Adipose tissue (tissue), 3 donors: ENCODE measurements at places on chromosomes 2 and 18. TPM values are rescaled to one million over a fixed set of nuclear protein-coding genes. Genes with fewer than 3 reads are reported as not detected.

Gene ACVR1C
- polyA plus RNA-seq, result 1.8 TPM

Gene ITPRIPL1
- 2.1 TPM for polyA plus RNA-seq

Gene SOCS6
- 4.0 TPM for polyA plus RNA-seq

Gene CLEC4F
- 0.27 TPM for polyA plus RNA-seq

Gene NFATC1
- polyA plus RNA-seq, result 8.8 TPM

Gene INPP5D
- 8.1 TPM for polyA plus RNA-seq

Gene CCDC85A
- polyA plus RNA-seq, result 6.2 TPM

Gene CCDC88A
- 17.5 TPM for polyA plus RNA-seq

Gene FBXO15
- polyA plus RNA-seq, result 0.83 TPM

Gene MLPH
- 15.0 TPM for polyA plus RNA-seq

Gene ONECUT2
- polyA plus RNA-seq, result 0.09 TPM

Gene CAPN14
- 0.19 TPM for polyA plus RNA-seq

Gene C1GALT1C1L
- polyA plus RNA-seq, result 0.85 TPM

Gene SERPINB11
- not detected for polyA plus RNA-seq

Gene CAVIN2
- polyA plus RNA-seq, result 50.2 TPM

Gene CD302
- 42.4 TPM for polyA plus RNA-seq

Gene COL5A2
- 44.5 TPM for polyA plus RNA-seq

Gene TMBIM1
- polyA plus RNA-seq, result 507 TPM

Gene TMEFF2
- polyA plus RNA-seq, result not detected

Gene IL36G
- polyA plus RNA-seq, result not detected

Gene ZFP36L2
- 125 TPM for polyA plus RNA-seq

Gene SOWAHC
- 6.0 TPM for polyA plus RNA-seq

Gene IL18R1
- 4.8 TPM for polyA plus RNA-seq

Gene DUSP2
- polyA plus RNA-seq, result 2.3 TPM

Gene MAB21L4
- polyA plus RNA-seq, result 0.37 TPM

Gene DUSP19
- 0.30 TPM for polyA plus RNA-seq

Gene EPAS1
- 314 TPM for polyA plus RNA-seq

Gene RNF103
- polyA plus RNA-seq, result 17.2 TPM

Gene BCL11A
- polyA plus RNA-seq, result 0.30 TPM

Gene AMER3
- polyA plus RNA-seq, result 0.28 TPM

Gene PIGN
- 9.4 TPM for polyA plus RNA-seq

Gene MEIS1
- polyA plus RNA-seq, result 27.3 TPM

Gene SETBP1
- polyA plus RNA-seq, result 2.3 TPM

Gene ERFE
- not detected for polyA plus RNA-seq

Gene SLC23A3
- 0.64 TPM for polyA plus RNA-seq

Gene PTPN4
- polyA plus RNA-seq, result 3.6 TPM
